ENCODE measurements at places on chromosomes 4 and X.

DNA sequence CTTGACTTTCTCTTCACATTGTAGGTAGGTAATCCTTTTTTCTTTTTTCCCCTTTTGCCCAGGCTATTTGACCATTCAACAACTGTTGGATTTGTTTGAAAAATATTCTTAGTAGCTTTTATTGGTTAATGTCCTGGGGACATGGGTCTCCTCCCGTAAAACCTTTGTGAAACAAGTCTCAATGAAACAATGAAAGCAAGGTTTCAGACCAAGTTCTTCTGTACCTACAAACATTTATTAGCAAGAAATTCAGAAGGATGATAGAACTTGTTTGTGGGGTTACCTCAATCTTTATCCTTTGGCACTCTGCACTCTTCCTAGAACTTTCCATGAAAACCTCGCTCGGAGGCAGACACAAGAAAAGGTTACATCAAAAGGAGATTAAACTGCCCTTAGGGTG is 190.7 kb upstream of the ANK2 start:
- DNase-seq: no peak

GRCh38 chrX:119008110-119008744 is 33.8 kb downstream of the LONRF3 start:
- DNase-seq: no peak

- no peak for DNase-seq
Measured at GRCh38 chr4:97216046-97216445, 927.2 kb downstream of the STPG2 start.

GRCh38 chrX:143466130-143466529 is 51.1 kb downstream of the SPANXN3 start:
- no peak for DNase-seq

Measured in brain pericyte (primary cell).